ENCODE measurements at places on chromosomes 1 and 21.

DNA sequence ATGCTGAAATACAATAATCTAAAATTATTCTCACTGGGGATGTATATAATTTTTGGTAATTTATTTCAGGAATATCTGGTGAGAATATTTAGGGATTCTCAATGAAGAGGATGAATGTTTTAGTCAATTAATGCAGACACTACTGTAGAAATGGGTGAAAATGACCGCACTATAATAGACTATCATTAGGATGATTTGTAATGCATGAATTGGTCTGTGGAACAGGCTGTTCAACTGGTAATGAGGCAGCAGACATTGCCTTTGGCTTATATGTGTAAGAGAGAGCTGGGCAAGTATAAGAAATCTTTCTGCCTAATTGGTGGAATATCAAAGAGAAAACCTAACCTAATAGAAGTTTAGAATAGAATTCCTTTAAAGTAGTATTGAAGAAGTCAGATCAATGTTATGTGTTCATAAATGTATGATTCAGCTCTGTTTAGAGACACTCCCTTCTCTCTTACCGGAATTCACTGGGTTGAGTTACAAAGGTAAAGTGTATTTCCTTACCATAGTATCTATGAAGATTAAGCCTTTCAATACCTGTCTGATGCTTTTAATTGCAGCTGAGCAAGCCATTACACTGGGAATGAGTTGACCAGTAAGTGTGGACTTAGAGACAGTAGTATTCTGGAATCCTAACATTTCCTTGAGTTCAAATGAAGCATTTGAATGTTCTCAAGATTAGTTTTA, 274.5 kb downstream of the S1PR1 start:
- no peak for DNase-seq

GRCh38 chr1:94873520-94874351, 53.2 kb downstream of the CNN3 start:
- DNase-seq = no peak

GRCh38 chr1:18400347-18401102, 80.2 kb upstream of the KLHDC7A start:
- DNase-seq = no peak

DNA sequence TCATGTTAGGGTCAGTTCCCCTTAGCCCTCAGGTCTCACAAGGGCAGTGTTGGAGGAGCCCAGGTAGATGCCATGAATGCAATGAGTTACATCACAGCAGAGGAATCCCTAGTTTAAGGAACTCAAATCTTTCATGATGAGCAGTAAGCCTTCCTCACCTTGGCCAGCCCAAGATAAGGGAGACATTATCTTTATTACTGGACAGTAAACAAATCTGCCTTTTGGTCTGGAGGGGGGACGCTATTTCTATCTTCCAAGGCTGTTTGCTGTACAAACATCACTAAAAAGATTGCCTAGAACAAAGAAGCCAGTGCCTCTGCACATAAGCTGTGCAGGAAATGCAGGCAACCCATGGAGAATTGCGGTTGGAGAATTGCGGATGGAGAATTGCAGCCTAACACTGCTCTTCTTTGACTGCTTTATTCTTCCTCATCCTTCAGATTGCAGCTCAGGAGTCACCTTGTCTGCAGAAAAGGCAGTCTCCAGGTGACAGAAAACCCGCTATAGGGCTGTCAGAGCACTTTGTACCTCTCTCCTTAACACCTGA, 2.3 kb upstream of the CHI3L1 start:
- DNase-seq = no peak

DNA sequence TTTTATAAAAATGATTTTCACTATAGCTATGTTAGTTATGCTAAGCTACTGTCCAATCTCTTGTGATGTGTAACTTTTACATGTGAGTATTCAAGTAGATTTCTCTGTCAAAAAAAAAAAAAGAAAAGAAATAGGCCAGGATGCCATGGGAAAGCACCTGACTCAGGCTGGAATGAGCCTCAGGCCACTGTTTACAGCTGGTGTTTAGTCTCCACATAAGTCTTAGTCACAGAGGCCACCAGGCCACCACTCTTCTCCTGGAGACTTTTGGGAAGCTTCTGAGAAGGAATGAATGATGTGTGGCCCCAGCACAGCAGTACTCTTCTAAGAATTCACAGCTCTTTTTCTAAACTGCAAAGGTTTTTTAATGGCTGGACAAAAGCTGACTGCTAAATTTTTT, 48.9 kb downstream of the CHML start:
- DNase-seq = no peak

- no peak for DNase-seq
Observed at GRCh38 chr1:3265835-3266805, 188.3 kb upstream of the ARHGEF16 start.

- DNase-seq = no peak
Observed at GRCh38 chr1:29762635-29763034, 526.3 kb downstream of the PTPRU start.
